ENCODE measurements at places on chromosomes 4 and X.

DNA sequence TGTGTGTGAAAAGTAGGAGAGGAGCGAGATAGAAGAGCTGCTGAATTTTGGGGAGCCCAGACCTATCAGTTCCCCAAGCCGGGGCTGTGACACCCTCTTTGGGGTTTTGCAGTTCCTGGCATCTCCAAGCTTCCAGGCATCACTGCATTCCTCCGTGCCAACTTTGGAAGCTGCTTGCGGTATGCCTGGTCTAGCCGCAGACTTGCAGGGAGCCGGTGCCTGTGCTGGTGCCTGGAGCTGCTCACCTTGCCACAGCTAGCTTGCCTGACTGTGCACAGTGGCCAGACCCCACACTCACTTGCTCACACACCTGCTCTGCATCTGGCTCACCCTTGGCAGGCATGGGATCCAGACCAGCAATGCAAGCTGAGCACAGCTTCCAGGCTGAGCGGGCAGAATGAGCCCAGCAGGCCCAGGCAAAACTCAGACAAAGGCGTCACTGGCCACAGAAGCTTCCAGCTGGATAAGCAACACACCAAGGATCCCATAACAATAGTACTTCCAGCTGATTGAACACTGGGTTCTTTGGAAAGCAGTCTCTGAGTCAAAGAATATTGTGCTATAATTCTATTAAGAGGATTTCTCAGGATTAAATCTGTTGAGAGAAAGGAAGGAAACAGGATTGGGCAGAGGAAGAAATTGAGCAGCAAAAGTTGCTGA is 390.9 kb downstream of the TEX13C start:
- no peak for DNase-seq

DNA sequence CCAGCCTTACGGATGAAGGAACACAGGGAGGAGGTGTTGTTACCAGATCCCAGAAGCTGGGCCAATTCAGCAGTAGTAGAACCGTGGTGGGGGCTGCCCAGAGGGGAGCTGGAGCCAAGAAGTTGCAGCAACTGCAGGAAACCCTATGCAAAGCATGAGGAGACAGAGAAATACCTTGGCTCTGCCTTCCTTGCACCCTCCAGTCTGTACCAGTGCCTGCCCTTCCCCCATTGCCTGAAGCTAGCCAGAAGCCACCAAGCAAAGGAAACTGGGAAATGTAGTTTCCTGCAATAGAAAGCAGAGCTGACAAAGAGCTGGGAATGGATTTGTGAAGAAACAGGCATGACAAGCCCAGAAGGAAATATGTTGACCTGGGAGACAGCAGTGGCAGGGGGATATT is 108.7 kb upstream of the FUNDC1 start:
- no peak for DNase-seq

DNA sequence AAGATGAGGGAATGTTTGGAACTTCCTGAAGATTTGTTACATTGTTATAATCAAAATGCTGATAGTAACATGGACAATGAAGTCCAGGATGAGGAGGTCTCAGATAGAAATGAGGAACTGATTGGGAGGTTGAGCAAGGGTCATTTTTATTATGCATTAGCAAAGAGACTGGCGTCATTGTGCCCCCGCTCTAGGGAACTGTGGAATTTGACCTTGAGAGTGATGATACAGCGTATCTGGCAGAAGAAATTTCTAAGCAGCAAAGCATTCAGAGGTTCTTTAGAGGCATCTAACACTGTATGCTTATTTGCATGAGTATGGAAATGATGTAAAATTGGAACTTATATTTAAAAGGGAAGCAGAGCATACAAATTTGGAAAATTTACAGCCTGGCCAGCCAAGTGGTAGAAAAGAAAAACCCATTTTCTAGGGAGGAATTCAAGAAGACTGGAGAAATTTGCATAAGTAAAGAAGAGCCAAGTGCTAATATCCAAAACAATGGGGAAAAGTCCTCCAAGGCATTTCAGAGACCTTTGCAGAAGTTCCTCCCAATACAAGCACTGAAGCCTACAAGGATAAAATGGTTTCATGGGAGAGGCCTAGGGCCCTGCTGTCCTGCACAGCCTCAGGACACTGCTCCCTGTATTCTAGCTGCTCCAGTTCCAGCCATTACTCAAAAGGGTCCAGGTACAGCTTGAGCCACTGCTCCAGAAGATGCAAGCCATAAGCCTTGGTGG is 483.0 kb upstream of the NDST4 start:
- DNase-seq: no peak

DNA sequence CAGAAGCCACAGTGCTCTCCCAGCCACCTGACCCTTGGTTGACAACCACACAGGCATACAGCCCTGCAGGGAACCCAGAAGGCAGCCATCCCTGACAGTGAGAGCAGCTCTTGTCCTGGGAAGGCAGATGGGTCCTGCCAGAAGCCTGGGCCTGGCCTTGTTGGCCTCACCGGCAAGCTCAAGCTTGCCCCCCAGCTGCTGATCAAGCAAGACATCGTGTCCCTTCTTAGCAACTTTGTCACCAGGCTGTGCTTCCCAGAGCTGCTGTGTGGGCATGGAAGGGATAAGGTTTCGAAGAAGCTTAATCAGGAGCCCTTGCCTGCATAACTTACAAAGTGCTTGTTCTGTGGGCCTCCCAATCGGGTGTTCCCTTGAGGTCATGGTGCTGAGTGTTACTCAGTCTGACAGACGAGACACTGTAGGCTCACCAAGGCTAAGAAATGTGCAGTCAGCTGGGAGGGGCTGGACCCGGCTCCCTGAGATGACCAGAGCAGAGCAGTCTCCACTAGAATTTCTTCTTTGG is 6.8 kb upstream of the ABLIM2 start:
- DNase-seq: no peak

DNA sequence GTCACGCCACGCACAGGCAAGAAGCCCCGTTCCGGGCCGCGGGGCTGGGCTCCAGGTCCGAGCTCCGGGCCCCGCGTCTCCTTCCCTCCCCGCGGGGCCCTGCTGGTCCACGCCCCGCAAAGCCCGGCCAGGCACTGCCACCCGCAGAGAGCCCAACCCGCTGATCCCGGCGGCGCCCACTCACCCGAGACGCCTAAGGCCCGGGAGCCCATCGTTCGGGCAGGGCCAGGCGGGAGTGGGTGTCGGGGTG is 870 bp downstream of the PDZD4 start:
- DNase-seq: no peak

GRCh38 chr4:25481648-25482047 is 104.6 kb downstream of the ANAPC4 start:
- no peak for DNase-seq

DNA sequence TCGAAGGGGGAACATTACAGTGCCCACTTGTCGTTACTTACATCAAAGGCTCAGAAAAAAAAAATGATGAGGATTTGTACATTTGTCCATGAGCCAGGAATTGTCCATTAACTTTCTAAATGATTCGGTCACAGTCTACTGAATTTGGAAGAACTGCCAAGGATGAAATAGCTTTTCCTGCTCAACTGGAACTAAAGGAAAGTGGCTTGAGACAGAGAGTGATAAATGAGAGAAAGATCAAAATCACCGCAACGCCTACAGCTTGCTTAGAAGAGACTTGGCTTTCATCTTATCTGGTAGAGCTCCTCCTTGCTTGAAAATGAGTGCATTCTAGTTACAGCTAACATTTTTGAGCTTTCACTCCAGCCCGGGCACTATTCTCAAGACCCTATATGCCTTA is 55.5 kb upstream of the ADGRG2 start:
- no peak for DNase-seq

DNA sequence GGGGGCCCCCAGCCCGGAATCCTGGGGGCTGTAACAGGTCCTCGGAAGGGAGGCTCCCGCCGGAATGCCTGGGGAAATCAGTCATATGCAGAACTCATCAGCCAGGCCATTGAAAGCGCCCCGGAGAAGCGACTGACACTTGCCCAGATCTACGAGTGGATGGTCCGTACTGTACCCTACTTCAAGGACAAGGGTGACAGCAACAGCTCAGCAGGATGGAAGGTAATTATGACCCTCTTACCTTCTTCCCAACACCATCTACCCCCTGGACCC is 1.0 kb downstream of the FOXO4 start:
- no peak for DNase-seq

GRCh38 chr4:79209822-79210635 is 115.8 kb downstream of the NAA11 start:
- no peak for DNase-seq

- no peak for DNase-seq
Measured at GRCh38 chrX:9339603-9340491, 125.0 kb upstream of the TBL1X start.

DNA sequence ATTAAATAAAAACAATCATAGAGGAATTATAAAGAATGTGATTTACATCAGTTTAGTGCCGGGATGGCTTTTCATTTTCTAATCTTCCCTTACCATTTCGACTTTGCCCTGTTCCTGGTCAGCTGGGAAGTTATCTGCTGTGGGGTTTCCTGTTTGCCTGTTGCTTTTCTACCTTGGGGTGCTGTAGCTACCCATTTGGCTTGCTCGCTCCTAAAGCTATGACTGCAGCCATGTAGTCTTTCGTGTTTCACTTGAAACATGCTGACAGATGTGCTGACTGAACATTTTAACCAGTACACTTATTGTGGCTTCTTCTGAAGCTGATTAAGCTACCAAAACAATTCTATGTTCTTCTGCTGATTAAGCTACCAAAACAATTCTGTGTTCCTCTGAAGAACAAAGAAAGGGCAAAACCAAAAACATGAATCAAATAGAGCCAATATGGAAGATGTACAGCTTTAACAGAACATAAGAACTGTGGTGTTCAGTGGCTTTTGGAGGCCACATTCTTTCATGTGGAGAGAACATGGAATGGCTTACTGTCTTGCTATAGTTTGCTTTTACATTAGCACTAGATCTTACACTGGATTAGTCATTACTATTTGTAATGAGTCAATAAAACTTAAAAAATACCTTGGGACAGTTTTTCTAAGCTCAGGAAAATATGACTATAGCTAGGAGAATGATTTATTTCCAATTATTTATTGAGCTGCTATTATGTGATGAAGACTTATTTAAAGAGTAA is 440.4 kb downstream of the SPRY1 start:
- no peak for DNase-seq

DNA sequence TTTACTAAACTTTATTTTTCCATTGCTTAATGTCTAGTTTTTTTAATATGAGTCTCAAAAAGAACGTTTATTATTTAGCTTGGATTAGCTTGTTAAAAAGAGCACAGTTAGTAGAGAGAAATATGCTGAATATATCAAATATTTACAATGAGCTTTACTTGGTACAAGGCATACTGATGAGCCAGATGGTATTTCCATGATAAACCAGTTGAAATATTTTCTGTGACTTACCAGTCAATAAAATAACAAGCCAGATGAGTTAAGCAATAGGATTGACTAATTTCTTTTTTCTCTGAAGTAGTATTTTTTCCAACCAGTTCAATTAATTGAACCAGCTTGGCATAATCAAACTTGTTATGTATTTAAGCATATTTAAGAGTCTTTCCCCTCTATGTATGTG is 134.1 kb downstream of the KLHL34 start:
- DNase-seq: no peak

DNA sequence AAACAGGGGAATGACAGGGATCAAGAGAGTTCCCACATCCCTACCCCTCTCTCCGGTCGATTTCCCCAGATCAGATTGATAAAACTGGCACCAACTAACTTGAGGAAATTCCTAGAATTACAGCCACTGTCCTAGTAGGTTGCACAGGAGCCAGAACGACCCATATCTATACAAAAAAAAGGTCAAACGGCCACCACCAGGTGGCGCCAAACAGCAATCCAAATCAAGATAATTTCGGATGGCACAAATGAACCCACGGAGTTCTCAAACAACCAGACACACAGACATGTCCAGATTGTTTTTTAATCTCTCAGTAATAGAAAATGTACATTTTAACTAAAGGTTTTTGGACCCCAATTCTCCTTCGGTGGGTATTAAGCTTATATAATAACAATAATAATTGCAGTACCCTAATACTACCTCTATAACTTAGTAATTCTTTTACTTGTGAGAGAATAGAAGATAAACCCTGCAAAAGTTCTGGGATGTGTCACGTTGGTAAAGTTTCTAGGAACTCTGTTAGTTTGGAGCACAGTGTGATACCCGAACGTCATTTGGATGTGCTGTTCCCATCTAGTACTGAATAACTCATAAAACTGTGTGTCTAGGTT is 212.6 kb downstream of the SPOCK3 start:
- peak; percentile 13 for DNase-seq

GRCh38 chrX:68428431-68428830 is 4.9 kb downstream of the OPHN1 start:
- DNase-seq: no peak

DNA sequence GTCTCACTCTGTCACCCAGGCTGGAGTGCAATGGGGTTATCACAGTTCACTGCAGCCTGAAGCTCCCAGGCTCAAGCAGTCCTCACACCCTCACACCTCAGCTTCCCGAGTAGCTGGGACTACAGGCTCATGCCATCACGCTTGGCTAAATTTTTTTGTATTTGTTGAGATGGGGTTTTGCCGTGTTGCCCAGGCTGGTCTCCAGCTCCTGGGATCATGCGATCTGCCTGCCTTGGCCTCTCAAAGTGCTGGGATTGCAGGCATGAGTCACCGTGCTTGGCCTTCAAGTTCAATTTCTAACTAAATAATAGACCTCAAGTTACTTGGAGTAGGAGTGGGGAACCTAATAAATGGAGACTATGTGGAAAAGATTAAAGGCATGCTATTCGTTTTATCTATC is 48.9 kb downstream of the MND1 start:
- DNase-seq: no peak

GRCh38 chr4:159227984-159228383 is 125.1 kb downstream of the RAPGEF2 start:
- no peak for DNase-seq

DNA sequence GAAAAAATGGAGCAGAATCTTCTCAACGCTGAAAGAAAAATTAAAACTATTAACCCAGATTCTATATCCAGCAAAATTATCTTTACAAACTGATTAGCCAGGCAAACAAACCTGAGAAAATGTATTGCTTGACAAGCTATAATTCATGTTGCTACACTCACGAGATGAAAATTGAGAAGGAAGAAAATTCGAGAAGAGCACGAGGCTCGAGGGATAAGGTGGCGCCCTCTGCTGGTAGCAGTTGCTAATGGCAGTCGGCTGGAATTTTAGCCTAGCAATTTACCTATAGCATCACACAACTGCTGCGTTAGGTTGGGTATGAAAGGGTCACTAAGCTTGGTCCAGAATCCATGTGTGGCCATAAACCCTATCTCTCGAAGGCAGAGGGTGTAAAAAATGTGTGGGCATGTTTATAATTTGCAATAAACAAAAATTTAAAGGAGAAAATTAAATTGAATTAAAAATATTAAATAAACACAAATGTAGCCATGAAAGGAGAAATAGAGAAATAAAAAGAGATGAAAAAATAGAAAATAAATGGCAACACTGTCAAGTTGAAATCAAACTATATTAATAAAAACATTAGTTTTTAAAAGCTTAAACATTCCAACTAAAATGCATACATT is 126.6 kb downstream of the PPP4R3C start:
- DNase-seq: peak; percentile 3

GRCh38 chr4:125283707-125284279 is 31.0 kb upstream of the FAT4 start:
- DNase-seq: peak; percentile 24

- no peak for DNase-seq
Measured at GRCh38 chrX:148290041-148290440, 210.4 kb upstream of the AFF2 start.
